ENCODE measurements at places on chromosomes 6 and 20.

GRCh38 chr20:48326868-48327267, 500.9 kb downstream of the PREX1 start:
- no peaks in the 10 kb centered on the region for H3K27me3 ChIP-seq
- H3K4me3 ChIP-seq: no peak overlapping the region

DNA sequence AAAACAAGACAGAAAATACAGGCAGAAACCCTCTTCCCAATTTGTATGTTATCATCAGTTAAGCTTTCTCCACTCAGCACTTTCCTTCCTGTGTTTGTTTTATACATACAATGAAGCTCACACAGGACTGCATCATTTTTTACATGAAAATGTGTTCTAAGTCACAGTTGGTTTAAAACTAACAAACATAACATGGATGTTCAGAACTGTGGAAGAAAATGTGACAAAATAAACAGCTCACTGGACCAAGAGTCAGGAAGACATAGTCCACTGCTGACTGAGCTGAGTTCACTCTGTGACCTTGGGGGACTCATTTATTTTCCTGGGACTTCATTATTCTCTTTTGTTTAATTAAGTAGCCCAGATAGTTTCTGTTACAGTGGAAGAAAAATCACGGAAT, 331.5 kb downstream of the SYNE1 start:
- no peak overlapping the region for H3K4me3 ChIP-seq
- H3K27ac ChIP-seq: no peak overlapping the region
- no peaks in the 10 kb centered on the region for H3K36me3 ChIP-seq
- H3K4me1 ChIP-seq: peaks cover 4% of the 10 kb centered on the region
- DNase-seq: no peak
- H3K27me3 ChIP-seq: no peaks in the 10 kb centered on the region

GRCh38 chr20:62617711-62618483, 24.4 kb upstream of the SLCO4A1 start:
- no peak overlapping the region for H3K4me3 ChIP-seq
- H3K27me3 ChIP-seq: no peaks in the 10 kb centered on the region
- H3K36me3 ChIP-seq: no peaks in the 10 kb centered on the region

GRCh38 chr20:53453076-53453475, 140.6 kb downstream of the ZNF217 start:
- no peaks in the 10 kb centered on the region for H3K27me3 ChIP-seq
- no peak overlapping the region for H3K27ac ChIP-seq
- no peak for DNase-seq
- no peaks in the 10 kb centered on the region for H3K36me3 ChIP-seq

DNA sequence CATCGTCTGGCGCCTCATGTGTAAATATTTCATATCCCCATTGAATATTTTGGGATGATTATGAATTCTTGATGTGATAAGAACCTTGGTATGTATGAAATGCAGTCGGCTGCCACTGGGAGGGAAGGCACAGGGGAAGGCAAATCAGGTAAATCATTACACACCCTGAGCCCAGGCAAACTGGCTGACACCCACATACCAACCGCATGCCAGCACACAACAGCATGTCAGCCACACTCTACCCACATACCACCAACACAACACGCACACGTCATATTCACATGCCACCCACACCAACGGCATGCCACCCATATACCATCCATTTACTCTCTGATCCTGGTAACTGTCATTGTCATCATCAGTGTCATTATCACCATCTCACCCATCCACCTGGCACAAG, 28.3 kb upstream of the MDGA1 start:
- no peaks in the 10 kb centered on the region for H3K27me3 ChIP-seq
- H3K4me1 ChIP-seq: no peaks in the 10 kb centered on the region
- H3K4me3 ChIP-seq: no peak overlapping the region

DNA sequence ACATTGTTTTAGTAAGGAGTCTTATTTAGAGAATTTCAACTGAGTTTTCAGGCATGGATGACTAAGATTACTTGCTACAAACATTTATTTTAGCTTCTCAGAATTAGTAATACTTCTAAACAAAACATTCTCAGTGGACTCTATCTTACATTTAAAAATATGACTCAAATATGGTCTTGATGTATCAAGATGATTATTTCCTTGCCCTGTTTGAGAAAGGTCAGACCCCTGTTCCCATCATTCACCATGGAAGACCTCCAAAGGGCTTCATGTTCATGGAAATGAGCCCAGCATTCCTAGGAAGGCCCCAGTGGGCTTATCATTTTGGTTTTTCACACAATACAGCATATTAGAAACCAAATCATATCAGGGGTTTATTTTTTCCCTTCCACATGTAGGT, 24.6 kb upstream of the TRPC4AP start:
- H3K27me3 ChIP-seq: no peaks in the 10 kb centered on the region
- no peaks in the 10 kb centered on the region for H3K4me1 ChIP-seq
- H3K27ac ChIP-seq: no peak overlapping the region
- DNase-seq: no peak
- H3K36me3 ChIP-seq: peaks cover 67% of the 10 kb centered on the region

- H3K27me3 ChIP-seq: peaks cover 23% of the 10 kb centered on the region
- no peaks in the 10 kb centered on the region for H3K36me3 ChIP-seq
- peaks cover 9% of the 10 kb centered on the region for H3K4me1 ChIP-seq
- DNase-seq: no peak
Measured at GRCh38 chr20:51221791-51222408, 199.0 kb upstream of the KCNG1 start.

- no peaks in the 10 kb centered on the region for H3K27me3 ChIP-seq
- no peaks in the 10 kb centered on the region for H3K4me1 ChIP-seq
- no peak overlapping the region for H3K27ac ChIP-seq
- no peaks in the 10 kb centered on the region for H3K36me3 ChIP-seq
- DNase-seq: no peak
Measured at GRCh38 chr6:4928426-4928825, 75.4 kb downstream of the RPP40 start.

DNA sequence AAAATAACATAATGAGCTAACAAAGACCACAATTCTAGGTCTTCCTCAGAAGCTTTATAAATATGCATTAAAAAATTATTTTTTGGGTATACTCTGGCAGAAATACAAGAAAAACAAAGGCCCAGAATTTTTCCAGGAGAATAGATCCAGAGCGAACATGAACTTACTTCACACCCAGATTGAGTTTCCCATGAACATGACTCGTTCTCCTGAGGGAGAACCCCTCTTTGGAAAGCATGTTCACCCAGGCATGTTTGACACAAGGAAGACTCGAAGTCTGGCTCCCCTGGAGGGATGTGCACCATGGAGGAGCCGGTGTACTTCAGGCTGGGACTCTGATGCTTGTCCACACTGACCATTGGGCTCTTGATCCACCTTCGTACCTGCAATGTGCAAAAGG, 56.1 kb downstream of the SGK1 start:
- H3K27me3 ChIP-seq: no peaks in the 10 kb centered on the region
- no peaks in the 10 kb centered on the region for H3K4me1 ChIP-seq
- no peak overlapping the region for H3K4me3 ChIP-seq
- no peak overlapping the region for H3K27ac ChIP-seq

- H3K4me3 ChIP-seq: no peak overlapping the region
- H3K27ac ChIP-seq: no peak overlapping the region
- no peaks in the 10 kb centered on the region for H3K4me1 ChIP-seq
Measured at GRCh38 chr20:14865731-14866130, 528.3 kb upstream of the FLRT3 start.

GRCh38 chr6:77228279-77228678, 235.0 kb downstream of the HTR1B start:
- no peak overlapping the region for H3K27ac ChIP-seq
- no peak for DNase-seq
- H3K4me3 ChIP-seq: no peak overlapping the region
- no peaks in the 10 kb centered on the region for H3K36me3 ChIP-seq
- H3K27me3 ChIP-seq: no peaks in the 10 kb centered on the region
- H3K4me1 ChIP-seq: no peaks in the 10 kb centered on the region

GRCh38 chr6:28884423-28885131, 39.2 kb downstream of the TRIM27 start:
- H3K4me3 ChIP-seq: no peak overlapping the region
- no peak overlapping the region for H3K27ac ChIP-seq
- H3K4me1 ChIP-seq: peaks cover 19% of the 10 kb centered on the region
- DNase-seq: peak; percentile 38

- no peaks in the 10 kb centered on the region for H3K4me1 ChIP-seq
- no peak overlapping the region for H3K27ac ChIP-seq
- no peaks in the 10 kb centered on the region for H3K27me3 ChIP-seq
- DNase-seq: peak; percentile 20
- H3K36me3 ChIP-seq: no peaks in the 10 kb centered on the region
Measured at GRCh38 chr6:127186889-127187288, 68.4 kb downstream of the RSPO3 start.

DNA sequence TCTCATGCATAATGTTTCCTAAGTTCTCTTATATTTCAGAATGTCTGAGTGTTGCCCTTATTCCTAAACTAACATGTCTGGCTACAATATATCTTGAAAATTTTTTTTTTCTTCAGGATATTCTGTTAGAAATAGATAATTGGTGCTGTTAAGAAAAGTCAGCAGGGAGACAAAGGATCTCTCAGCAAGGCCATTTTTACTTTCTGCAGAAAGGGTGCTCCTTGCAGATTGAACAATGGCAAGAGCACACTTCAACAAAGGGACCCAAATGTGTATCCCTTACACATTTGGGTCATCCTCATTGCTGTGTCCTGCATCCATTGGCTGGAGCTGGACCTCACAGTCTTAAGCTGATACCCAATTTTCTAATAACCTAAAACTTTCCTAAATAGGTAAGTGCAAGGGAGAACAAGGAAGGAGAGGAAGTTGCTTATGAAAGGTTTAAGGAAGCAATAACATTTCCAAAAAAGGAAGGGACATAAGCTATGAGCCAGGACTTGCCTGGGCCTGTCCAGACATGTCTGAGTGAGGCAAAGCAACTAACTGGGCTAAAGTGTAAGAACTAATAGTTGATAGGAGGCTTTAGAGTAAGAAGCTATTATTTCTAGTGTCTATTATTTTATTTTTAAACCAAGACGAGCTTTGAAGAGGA, 429.6 kb downstream of the BCKDHB start:
- H3K4me3 ChIP-seq: no peak overlapping the region
- no peak overlapping the region for H3K27ac ChIP-seq
- no peaks in the 10 kb centered on the region for H3K36me3 ChIP-seq
- no peak for DNase-seq
- no peaks in the 10 kb centered on the region for H3K27me3 ChIP-seq

GRCh38 chr6:20479526-20479925, 54.7 kb upstream of the CDKAL1 start:
- no peaks in the 10 kb centered on the region for H3K4me1 ChIP-seq
- no peak for DNase-seq
- H3K36me3 ChIP-seq: peaks cover 1% of the 10 kb centered on the region
- H3K4me3 ChIP-seq: no peak overlapping the region
- H3K27me3 ChIP-seq: no peaks in the 10 kb centered on the region
- H3K27ac ChIP-seq: no peak overlapping the region

GRCh38 chr20:56373942-56374341, 15.2 kb downstream of the FAM210B start:
- H3K36me3 ChIP-seq: peaks cover 5% of the 10 kb centered on the region
- no peak overlapping the region for H3K4me3 ChIP-seq
- no peak overlapping the region for H3K27ac ChIP-seq
- DNase-seq: no peak
- no peaks in the 10 kb centered on the region for H3K4me1 ChIP-seq

GRCh38 chr20:58583586-58583985, 67.5 kb upstream of the STX16 start:
- DNase-seq: no peak
- no peaks in the 10 kb centered on the region for H3K36me3 ChIP-seq
- no peaks in the 10 kb centered on the region for H3K4me1 ChIP-seq
- H3K27me3 ChIP-seq: no peaks in the 10 kb centered on the region
- H3K4me3 ChIP-seq: no peak overlapping the region

- H3K27me3 ChIP-seq: no peaks in the 10 kb centered on the region
- peak overlapping the region; percentile 70 for H3K4me3 ChIP-seq
- H3K27ac ChIP-seq: no peak overlapping the region
Measured at GRCh38 chr6:52284131-52284459, 447 bp downstream of the MCM3 start.

DNA sequence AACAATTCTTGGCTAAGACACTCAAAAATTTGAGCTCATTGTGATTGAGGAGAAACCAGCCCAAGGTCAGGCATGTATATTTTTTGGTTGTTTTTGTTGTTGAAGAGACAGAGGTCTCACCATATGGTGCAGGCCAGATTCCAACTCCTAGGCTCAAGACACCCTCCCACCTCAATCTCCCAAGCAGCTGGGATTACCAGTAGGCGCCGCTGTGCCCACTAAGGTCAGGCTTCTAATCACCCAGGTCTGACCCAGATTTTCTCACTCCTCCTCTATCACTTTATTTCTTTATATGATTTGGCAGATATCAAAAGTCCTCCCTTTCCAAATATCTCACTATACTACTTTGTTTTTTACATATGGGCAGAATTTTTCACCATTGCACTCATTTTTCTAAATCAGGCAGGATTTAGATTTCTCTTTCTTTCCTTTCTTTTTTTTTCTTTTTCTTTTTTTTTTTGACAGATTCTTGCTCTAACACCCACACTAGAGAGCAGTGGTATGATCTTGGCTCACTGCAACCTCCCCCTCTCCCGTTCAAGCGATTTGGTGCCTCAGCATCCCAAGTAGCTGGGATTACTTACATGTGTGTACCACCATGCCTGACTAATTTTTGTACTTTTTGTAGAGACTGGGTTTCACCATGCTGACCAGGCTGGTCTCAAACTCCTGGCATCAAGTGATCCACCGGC, 1.7 kb upstream of the C6orf141 start:
- no peak for DNase-seq
- H3K36me3 ChIP-seq: no peaks in the 10 kb centered on the region
- H3K27me3 ChIP-seq: peaks cover 19% of the 10 kb centered on the region
- H3K27ac ChIP-seq: no peak overlapping the region
- H3K4me3 ChIP-seq: no peak overlapping the region

DNA sequence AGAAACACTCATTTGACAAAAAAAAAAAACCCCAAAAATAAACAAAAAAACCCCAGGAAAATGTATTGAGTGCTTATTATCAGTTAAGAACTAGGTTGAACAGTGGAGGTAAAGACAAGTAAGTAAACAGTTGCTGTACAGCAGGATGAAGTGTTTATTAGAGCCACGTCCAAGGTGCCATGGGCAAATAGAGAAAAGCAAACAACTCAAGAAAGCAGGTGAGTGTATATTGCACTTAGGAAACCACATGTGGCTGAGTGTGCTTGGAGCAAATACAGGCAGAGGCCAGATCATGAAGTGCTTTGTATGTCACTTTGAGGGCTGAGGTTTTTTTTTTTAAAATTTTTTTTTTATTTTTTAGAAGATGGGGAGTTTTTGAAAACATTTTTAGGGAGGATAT, 98.3 kb downstream of the MACROD2 start:
- DNase-seq: no peak
- H3K36me3 ChIP-seq: no peaks in the 10 kb centered on the region
- H3K4me1 ChIP-seq: no peaks in the 10 kb centered on the region
- H3K27me3 ChIP-seq: no peaks in the 10 kb centered on the region
- no peak overlapping the region for H3K4me3 ChIP-seq

GRCh38 chr6:117907601-117908245, 659 bp downstream of the SLC35F1 start:
- peak; percentile 4 for DNase-seq
- peak overlapping the region; percentile 19 for H3K4me3 ChIP-seq
- no peak overlapping the region for H3K27ac ChIP-seq
- peaks cover 9% of the 10 kb centered on the region for H3K4me1 ChIP-seq
- peaks cover 22% of the 10 kb centered on the region for H3K27me3 ChIP-seq
